ENCODE measurements at places on chromosomes 4 and X.

- no peak for DNase-seq
Measured at GRCh38 chr4:14877246-14878225, 124.7 kb upstream of the CPEB2 start.

GRCh38 chr4:162582180-162582579, 418.4 kb upstream of the FSTL5 start:
- DNase-seq = no peak

GRCh38 chrX:44035571-44035970, 62.4 kb upstream of the NDP start:
- DNase-seq = no peak

- DNase-seq = no peak
Measured at GRCh38 chr4:40586034-40586433, 43.6 kb downstream of the RBM47 start.

DNA sequence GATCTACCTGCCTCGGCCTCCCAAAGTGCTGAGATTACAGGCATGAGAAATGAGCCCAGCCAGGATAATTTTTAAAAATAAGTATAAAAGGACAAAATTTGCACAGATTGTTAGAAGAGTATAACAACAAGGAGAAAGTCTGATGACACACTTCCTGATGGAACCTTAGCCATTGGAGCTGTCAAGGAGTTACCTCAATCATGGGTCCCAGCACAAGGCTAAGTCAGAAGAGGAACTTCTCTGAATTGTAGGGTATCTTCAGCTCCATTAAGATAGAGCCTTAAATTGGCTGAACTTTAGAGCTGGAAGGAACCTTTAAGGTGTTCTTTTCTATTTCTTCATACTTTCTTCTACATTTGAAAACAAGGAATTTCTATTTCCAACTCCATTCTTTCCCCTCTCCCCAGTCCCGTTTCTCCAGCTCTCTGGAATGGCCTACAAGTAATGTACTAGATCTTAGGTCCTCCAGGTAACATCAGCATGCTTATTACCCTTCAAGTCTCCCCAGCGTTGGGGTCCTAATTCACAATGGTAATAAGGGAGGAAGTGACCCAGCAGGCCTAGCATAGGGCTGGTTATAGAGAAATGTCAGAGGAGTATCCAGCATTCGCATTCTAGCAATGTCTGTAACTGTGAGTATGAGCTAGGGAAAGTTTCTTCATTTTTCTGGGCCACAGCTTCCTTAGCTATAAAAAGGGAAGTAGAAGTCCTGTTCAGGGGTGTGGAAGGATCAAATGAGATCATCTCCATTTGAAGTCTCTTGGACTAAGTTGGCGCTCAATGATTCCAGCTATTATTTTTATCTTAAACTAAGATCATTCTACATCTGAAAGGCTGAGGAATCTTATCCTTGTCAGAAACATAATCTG, 18.5 kb upstream of the RBPJ start:
- no peak for DNase-seq

DNA sequence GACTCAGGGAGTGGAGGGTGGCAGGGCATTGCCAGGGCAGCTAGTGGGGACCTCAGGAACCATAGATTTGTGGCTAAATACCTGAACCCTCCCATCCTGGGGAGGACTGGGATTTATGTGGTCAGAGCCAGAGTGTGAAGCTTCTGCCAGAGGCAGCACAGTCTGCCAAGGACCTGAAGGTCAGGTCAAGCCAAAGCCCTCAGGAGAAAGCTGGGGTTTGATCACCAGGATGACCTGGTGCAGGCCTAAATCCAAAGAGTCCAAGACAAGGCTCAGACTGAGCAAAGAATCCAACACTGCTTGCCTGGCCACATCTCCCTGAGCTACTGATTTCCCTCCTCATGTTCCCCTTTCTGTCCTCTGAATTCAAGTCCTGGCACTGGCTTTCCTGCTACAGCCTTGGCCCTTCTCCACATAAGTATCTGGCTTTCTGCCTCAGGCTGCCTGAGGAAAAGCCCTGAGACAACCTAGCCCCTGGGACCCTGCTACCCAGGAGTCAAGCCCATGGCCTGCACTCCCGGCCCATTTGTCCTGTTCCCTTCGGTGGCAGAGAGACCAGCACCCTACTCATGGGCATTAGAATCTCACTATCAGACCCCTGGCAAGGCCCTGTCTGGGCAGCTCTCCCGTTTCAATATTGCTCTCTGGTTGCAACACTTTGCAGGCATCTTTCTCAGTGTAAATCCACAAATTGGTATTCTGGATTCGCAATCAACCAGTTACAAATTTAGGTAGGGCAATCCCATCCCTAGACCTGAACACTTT, 39.3 kb upstream of the SLC25A43 start:
- DNase-seq = no peak

Measured in T-helper 2 cell (primary cell).